ENCODE measurements at places on chromosomes 7 and 10. TPM values are rescaled to one million over a fixed set of nuclear protein-coding genes. Genes with fewer than 3 reads are reported as not detected.

- H3K4me3 ChIP-seq = no peak overlapping the region
- peak; percentile 16 for DNase-seq
- peaks cover 9% of the 10 kb centered on the region for H3K36me3 ChIP-seq
- peaks cover 8% of the 10 kb centered on the region for H3K4me1 ChIP-seq
- H3K27ac ChIP-seq = no peak overlapping the region
Observed at GRCh38 chr10:35552650-35553342, 52.3 kb upstream of the GJD4 start.

- peaks cover 16% of the 10 kb centered on the region for H3K27me3 ChIP-seq
- H3K4me3 ChIP-seq = peak within 1 kb of the TSS; percentile 19
- no peaks in the 10 kb centered on the region for H3K36me3 ChIP-seq
- no peak within 1 kb of the TSS for H3K27ac ChIP-seq
- H3K4me1 ChIP-seq = peaks cover 6% of the 10 kb centered on the region
- DNase-seq = peak; percentile 85
Observed at GRCh38 chr7:48035301-48035966, at the start of gene C7orf57. Gene C7orf57 (plus strand): TSS chr7:48035543. CDS start chr7:48036309, 766 bp downstream.

The SPDYE9 gene
- not detected for polyA plus RNA-seq

The ERV3-1 gene
- 25.0 TPM for polyA plus RNA-seq

The LEP gene
- polyA plus RNA-seq = not detected

The STEAP4 gene
- not detected for polyA plus RNA-seq

The BAMBI gene
- polyA plus RNA-seq = 3.2 TPM

The TRIM73 gene
- polyA plus RNA-seq = 1.6 TPM
